ENCODE measurements at places on chromosomes 7 and 10.

DNA sequence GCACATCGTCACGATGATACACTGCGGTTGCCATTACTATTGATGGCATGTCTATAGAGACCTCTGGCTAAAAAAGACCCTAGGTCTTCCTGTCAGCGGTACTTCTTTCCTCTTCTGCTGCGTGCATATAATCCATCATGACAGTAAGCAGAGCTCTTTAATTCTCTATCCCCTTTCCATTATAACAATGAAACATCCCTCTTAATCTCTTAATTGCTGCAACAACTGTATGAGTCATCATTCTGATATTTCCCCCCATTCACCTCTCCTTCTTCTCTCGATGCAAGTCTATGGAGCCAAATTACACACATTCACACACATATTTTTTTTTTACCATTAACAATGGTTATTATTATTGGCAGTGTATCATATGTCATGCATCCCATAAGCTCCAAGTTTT is 45.2 kb upstream of the AKR1E2 start:
- DNase-seq: no peak

DNA sequence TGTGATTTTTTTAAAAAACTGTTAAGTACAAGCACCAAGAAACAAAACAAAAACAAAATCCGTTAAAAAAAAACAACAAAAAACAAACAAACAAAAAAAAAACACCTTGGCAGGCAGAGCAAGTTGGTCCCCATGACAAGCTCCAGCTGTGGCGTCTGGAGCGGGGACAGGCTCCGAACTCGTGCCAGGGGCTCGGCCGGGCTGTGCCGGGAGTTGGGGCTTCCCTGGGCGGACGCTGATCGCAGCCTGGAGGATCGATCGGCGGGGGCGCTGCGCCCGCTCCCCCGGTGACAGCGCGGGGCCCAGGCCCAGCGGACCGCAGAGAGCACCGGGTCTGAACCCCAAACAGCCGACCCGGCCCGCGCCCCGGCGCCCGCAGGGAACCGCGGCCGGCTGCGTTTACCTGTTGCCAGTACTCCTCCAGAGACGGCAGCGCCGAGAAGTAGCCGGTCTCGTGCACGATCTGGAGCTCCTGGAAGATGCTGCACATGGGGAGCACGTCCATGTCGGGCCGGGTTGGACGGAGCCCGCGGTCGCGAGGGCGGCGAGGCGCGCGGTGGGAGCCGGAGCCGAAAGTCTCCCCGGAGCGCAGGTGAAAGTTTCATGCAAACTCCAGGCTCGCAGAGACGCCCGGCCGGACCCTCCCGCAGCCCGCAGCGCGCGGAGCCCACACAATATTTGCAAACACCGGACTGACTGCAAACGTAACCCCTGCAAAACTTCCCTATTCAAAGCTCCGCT is at the start of gene KLF6:
Gene KLF6 (minus strand): TSS at position 700 of the 741 bp plus-strand sequence. CDS start 195 bp downstream, at position 505.
- DNase-seq: no peak

DNA sequence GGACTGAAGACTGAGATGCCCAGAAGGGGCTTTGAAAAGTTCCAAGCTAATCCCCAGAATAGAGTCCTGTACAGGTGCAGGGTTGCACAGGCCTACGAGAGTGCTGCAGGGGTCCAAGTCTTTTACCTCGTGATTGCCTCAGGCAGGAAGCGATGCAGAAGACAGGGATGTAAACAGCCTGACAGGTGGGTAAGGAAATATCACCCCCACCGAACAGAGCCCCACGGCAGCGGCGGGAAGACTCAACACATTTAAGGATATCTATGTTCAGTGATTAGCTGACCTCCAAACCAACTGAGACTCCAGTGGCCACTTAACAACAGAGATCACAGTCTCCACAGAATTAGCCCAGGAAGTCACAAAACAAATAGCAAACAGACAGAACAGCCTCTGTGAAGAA is 73.9 kb upstream of the VIPR2 start:
- DNase-seq: no peak

DNA sequence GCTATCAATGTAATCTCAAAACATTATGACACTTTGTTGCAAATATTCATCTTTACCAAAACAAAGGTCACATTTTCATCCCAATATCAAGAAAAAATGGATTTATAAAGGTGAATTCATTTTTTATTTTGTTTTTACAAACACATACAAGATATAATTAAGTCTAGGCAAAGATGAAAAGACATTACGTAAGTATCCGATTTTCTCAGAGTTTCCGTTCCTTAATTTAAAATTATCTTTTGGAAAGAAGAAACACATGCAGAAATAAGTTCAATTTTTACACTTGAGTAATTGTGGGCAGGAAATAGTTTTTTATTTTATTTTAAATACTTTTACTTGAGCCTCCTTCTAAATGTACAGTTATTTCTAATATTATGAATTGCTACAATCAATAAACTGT is 24.6 kb downstream of the RTKN2 start:
- no peak for DNase-seq

- peak; percentile 4 for DNase-seq
These were observed 107.1 kb downstream of the ABLIM1 start for GRCh38 chr10:114550756-114551635.

- DNase-seq: no peak
These were observed 45.6 kb upstream of the SGCE start for GRCh38 chr7:94701555-94701973.

GRCh38 chr10:79407811-79408795 is 37.3 kb downstream of the ZCCHC24 start:
- DNase-seq: no peak

DNA sequence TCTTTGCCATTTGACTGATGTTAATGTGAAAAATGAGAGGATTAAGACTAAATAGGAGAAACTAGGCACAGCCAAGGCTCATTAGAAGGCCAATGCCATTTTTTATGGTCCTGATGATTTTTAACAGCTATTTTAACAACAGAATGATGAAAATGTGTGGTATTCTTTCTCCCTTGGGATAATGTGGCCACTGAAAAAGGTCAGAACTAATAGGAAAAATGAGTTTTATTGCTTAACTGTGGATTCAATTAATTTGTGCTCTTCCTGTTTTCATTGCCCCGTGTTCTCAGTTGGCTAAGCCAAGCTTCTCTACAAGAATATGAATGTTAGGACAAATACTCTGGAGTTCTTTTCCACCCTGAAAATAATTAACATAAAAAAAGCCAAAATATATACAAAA is 56.6 kb downstream of the BMPER start:
- DNase-seq: no peak

DNA sequence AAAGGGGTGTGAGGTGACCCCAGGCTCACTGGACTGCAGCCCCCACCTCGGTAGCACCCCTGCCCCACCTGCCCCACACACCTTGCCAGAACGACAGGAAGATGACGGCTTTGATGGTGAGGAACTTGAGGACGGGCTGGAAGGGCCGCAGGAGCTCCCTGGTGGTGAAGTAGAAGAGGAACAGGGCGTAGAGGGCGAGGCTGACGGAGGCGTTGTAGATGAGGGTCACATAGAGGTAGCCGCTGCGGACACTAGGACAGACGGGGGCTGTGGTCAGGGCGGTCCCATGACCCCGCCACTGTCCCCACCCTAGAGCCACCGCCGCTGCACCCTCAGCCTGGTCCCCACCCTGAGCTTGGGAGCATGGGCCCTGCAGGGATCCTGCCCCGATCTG is 7.6 kb downstream of the TMEM184A start:
- no peak for DNase-seq

- DNase-seq: no peak
These were observed 27.3 kb upstream of the HERPUD2 start for GRCh38 chr7:35722054-35722849.

DNA sequence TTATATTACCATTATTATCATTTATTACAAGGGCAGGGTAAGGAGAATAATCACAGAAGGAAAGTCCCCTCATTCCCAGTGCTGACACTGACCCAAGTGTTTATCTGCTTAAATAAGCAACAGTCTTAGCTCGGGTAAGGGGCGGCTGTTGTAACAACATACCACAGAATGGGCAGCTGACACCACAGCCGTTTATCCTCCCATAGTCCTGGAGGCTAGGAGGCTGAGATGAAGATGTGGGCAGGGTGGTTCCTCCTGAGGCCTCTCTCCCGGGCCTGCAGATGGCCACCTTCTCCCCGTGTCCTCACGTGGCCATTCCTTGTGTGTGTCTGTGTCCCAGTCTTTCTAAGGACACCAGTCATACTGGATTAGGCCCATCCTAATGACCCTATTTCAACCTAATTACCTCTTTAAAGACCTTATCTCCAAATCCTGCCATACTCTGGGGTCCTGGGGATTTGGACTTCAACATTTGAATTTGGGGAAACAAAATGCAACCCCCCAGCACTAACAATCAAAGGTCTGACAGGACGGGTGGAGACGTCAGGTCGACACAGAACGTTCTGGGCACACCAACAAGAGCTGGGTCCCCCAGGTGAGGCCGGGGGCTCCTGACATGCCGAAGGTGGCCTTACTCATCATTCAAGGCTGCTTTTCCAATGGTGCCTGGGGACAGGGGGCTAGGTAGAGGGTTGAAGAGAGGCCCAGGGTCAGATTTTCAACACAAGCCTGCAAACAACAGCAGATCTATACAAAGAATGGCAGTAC is 93.5 kb downstream of the TNS3 start:
- no peak for DNase-seq

DNA sequence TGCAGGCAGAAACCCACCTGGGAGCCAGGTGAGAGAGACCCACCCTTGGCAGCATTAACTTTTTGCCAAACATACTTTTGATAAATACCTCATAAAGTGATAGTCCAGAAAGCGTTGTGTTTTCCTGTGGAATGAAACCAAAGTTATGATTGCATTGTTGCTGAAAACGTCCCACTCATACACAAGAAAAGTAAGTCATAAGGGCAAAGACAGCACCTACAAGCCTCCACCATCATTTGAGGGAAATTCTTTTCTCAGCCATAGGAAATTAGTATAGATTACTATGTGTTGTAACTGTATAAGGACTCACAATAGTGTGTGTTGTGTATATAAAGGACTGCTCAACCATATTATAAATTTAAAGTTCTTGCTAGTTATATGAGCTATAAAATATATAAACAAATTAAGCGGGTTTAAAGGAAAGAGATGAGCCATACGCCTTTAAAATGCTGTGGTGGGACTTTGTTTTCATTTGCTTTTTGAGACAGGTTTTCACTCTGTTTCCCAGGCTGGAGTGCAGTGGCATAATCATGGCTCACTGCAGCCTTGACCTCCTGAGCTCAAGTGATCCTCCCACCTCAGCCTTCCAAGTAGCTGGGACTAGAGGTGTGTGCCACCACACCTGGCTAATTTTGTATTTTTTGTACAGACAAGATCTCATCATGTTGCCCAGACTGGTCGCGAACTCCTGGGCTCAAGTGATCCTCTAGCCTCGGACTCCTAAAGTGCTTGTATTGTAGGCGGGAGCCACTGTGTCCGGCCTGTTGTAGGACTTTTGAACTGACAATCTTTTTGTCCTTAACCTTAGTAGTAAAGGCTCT is 160.8 kb downstream of the PKD1L1 start:
- DNase-seq: no peak

- peak; percentile 29 for DNase-seq
These were observed 4.1 kb upstream of the TAS2R5 start for GRCh38 chr7:141785706-141786552.

DNA sequence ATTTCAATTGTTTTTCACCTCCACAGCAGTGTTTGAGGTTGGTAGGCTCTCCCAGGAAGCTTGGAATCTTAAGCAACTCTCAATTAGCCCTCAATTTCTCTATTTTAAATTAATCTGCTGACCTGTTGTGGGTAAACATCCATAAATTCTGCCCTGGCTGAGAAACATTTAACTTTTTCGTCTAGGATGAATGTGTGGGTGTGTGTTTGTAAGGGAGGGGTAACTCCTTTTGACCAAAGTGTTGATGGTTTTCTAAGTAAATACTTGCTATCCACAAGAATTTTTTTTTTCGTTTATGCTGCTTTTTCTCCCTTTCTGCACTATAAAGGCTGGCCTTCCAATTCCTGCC is 973 bp downstream of the PPP3CB start:
- no peak for DNase-seq

DNA sequence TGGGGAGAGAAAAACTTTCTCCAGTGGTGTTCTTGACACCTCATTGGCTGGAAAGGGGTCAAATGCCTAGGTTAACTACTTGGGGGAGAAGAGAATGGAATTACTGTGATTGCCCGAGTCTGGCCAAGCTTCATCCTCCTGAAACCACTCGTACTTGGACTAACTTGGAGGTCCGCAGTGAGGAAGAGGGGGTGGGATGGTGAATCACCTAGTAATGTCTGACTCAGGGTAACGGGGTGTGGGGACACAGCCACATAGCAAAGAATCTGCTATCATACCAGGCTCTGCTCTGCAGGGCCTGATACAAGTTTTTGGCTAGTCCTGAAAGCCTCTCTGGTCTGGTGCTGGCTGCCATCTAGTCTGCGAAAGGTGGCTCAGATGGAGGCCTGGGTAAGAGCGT is 190.9 kb downstream of the RPS24 start:
- no peak for DNase-seq

DNA sequence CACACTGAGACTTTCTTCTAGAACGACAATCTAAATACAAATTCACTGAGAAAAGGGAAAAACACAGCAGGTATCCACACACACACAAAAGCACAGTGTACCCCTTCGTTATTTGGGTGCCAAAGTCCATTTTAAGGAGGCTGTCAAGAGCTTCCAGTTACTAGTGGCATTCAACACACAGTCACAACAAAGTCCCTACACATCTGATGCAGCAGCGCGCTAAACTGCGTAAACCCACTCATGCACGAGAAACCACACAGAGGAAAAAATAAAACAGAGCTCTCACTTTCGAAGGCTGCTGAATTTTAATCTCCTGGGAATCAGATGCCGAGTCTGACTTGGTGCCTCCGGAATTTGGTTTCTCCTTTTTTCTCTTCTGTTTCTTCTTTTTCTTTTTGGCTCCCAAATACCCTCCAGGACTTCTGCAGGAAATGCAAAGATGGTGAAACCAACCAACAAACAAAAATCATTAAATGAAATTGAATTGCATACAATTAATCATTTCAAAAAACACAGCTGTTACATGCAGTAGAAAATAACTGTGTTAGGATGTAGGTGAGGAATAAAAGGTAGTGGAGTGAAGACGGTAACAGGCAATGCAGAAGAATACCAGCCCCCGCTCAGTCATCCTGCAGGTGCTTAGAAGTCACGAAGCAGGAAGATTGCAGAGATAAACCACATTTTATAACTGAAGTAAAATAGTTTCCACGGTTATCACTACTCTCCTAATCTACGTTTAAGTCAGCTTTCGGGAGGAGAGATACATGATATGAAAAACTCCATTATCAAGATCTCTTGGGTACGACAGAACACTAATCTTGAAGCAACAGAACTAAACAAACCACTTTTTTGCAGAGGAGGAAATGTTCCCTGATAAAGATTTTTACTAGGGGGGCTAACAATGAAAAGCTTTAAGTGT is 27.1 kb downstream of the NMT2 start:
- no peak for DNase-seq

DNA sequence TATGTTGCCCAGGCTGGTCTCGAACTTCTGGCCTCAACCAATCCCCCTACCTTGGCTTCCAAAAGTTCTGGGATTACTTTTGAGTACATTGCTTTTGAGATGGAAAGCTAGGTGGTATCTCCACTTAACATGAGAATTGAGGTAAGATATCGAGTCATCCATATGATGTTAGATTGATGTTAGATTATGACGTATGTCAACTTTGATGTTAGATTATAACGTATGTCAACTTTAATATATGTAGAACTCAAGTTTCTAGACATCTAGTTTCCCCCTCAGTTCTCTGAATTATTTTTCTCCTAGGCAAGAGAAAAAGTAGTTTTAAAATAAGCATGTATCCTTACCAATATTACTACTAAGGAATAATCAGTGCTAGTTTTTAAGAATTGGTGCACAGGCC is 20.0 kb downstream of the SHOC2 start:
- DNase-seq: no peak

Data from NCI-H1930 (cell line).